Large intestine (tissue), 12 donors: ENCODE measurements at places on chromosomes 11 and 22.
A peak's percentile ranks its signal among the peaks of the same experiment; 100 is the strongest.

GRCh38 chr22:25447067-25447685, 117.3 kb upstream of the GRK3 start:
- DNase-seq: peak; percentile 14

DNA sequence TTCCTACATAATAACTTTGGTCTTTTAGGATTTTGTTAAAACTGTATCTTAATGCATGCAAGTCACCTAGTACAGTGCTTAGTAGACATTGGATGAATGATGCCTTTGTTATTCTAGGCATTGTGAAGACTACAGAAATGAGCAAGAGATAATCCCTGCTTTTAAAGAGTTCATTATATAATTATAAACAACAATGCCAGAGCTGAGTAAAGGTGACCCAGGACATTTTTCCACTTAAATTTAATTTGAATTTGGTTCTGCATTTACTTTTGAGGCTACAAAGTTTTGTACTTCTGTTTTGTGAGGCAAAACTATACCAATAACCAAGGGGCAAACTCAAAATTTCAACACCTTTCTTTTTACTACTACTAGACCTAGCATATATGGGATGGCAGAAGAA, 182.0 kb upstream of the SESN3 start:
- no peak for DNase-seq

GRCh38 chr11:68855205-68855981, 13.7 kb upstream of the CPT1A start:
- DNase-seq: no peak

GRCh38 chr11:10653946-10654810, 39.4 kb downstream of the IRAG1 start:
- DNase-seq: no peak

DNA sequence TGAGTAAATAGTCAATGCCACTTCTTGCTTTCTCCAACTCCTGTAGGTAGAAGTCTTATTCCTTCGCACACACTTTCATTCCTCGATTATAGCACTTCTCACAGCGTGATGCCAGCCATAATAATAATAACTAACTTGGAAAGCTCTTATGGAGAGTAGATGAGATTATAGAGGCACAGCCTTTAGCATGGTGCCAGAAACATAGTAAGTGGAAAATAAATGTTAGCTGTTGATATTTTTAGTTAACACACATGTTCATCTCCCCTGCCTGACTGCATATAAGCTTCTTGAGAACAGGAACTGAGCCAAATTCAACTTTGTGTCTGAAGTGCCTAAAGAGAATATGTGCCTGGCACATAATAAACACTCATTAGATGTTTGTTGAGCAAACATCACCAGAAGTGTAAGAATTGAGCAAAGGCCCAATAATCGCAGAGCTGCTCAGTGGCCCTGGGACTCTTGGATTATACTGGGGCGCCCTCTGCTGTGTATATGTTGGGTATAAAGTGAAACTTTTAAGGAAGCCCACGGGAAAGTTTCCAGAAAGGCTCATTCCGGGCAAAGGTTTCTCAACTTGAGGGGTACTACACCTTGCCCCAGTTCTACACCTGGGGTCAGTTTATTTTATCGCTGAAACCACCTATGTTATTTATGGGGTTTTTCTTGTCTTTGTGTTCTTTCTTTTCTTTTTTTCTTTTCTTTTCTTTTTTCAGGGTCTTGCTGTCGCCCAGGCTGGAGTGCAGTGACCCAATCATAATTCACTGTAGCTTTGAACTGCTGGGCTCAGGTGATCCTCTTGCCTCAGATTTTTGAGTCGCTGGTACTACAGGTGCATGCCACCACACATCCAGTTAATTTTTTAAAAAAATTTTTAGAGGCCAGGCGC, 22.3 kb downstream of the SLN start:
- peak; percentile 52 for DNase-seq

DNA sequence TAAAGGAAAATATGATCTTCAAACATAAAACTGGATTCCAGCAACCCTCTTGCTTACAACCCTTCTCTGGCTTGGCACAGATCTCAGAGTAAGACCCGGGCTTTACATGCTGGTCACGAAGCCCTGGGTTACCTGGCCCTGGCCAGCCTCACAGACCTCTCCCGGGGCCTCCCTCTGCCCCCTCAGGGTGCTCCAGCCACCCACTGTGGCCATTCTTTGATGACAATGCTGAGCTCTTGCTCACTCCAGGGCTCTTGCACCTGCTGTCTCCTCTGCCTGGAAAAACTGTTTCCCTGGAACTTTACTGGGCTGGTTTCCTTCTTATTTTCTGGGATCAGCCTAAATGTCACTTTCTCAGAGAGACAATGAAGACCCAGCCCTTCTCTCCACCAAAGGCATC, 43.9 kb downstream of the C11orf96 start:
- DNase-seq: no peak

DNA sequence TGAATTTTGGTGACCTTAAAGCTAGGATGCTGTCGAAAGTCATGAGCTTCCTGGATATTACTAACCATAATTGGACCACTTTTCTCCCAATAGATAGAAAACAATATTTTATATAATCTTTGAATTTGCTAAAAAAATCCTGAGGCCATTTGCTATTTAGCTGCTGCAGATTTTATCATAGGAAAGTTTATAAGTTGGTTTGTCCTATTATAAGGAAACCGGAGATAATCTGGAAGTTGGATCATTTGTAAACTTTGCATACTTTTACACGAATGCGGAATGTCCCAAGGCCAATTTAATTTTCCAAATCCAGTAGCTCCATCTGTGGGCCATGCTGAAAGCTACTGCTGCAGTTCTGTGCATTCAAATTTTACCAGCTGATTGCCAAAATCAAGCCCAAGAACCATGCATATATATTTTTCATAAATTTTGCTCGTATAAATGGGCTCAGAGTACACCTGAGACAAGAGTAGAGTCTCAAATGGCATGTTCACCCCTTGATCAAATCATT, 378.3 kb downstream of the FAM181B start:
- DNase-seq: no peak

- DNase-seq: no peak
Measured at GRCh38 chr11:123611698-123612097, 42.7 kb downstream of the SCN3B start.

GRCh38 chr11:810040-810567, 337 bp downstream of the RPLP2 start:
- DNase-seq: no peak
